ENCODE measurements at places on chromosomes 5 and 9.

GRCh38 chr5:158955636-158956035 is 144.1 kb downstream of the EBF1 start:
- DNase-seq = no peak

- DNase-seq = no peak
Measured at GRCh38 chr5:154784856-154785255, 29.7 kb downstream of the LARP1 start.

GRCh38 chr5:14659821-14660607 is 4.5 kb upstream of the OTULIN start:
- no peak for DNase-seq

DNA sequence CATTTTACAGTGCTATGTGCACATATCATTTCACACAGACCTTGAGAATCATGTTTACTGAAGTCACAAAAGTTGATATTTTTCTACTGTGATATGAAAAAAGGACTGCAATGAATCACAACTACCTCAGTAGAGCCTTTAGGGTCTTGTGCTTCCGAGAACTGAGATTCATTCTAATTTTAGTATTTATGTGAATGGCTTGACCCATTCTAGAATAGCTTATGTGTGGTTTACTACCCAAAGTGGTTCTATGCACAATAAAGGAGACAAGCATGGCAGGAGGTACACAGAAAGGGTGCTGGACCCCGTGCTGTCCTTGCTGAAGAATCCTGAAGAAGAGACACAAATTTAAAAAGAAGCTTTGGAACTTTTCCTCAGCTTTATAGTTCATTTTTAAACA is 28.2 kb downstream of the MEF2C start:
- DNase-seq = no peak

- no peak for DNase-seq
Measured at GRCh38 chr5:22053195-22053594, 799.9 kb downstream of the CDH12 start.

All from suppressor macrophage treated with lipopolysaccharide for 1 hour (primary cell).